ENCODE measurements at places on chromosomes 6 and 20.
A peak's percentile ranks its signal among the peaks of the same experiment; 100 is the strongest.

DNA sequence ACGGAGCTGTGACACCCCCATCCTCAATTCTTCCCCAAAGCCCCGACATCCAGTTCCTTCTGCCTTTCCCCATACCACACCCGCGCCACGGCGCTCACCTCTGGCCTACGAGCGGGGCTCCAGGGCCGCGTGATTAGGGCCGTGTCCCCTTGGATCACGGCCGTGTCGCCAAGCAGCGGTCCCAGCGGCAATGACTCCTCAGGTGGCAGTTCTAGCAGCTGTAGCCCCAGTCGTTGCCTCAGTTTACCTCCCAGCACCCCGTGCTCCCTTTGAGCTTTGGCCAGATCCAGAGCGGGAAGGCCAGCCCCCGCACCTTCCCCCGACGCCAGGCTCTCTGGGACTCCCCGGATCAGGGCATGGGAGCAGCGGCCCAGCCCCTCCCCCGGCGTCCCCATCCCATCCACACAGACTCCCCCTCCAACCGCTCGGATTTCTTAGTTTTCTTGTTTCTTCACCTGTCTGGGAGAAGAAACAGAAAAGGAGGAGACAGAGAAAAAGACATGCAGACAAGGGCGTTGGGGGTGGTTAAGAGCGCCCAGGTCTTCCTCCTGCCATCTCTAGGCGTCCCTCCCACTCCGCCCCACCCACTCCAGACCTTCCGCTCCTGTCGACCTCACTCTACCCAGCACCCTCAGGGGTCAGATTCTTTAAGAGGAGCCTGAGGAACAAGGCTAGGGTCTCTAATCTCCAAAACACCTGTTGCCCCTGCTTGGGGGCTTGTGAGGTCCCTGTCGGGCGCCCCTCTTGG, at the start of gene DDAH2:
Gene DDAH2, minus strand, starts transcription at position 533 of the 748 bp plus-strand sequence. Its CDS starts 138 bp downstream, at position 395.
- no peak for DNase-seq

DNA sequence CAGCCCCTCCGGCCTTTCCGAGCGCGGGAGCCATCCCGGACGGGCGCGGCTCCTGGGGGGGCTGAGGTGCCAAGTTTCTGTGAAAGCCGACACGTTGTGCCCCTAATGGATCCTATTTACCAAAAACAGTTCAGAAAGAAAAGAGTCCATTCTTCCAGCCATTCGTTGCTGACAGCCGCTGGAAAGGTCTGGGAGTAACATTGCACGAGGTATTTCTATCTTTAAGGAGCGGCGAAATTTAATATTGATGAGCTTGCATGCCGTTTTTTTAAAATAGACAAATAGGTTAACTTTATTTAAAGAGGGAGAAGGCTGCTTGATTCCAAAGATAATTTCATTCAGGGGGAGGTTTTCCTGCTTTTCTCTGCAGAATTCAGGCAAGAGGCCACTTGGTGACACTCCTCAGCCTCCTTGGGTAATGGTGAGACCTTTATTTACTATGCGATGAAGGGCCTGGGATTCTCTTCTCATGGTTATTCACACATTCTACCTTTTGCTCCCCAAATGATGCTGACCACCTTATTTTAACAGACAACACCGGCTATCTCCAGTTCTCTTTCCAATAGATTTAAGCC, 988 bp downstream of the TIAM2 start:
- DNase-seq: no peak

DNA sequence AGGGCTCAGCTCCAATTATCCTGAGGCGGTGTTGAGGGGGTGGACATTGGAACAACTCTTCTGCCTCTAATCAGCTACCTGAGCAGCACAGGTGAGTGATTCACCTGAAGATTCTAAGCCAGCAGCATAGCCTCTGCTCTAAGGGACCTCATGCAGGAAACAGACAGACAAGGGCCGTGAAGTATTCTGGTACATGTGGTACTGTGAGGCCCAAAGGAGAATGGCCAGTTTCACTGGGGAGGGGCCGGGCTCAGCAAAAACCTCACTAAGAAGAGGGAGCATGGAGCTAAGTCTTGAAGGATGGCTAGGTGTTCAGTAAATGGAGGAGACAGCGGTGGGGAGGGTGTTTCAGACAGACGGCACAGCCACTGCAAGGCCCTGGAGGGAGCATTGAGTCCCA, 58.5 kb upstream of the CCDC167 start:
- no peak for DNase-seq

DNA sequence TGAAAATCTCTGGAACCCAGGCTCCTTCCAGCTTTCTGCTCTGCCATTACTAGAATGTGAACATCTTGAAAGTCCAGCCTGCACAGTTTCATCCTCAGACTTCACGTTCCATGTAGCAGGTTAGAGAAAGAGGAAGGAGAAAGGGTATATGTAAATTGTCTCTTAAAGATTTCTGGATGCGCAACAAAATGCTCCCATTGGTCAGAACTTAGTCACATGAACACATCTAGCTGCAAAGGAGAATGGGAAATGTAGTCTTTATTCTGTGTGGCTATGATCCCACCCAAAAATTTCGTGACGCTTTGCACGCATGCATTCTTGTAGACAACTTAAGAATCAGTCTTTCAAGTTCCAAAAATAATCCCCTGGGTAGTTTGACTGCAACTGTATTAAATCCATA, 46.4 kb upstream of the CHD6 start:
- DNase-seq: no peak

DNA sequence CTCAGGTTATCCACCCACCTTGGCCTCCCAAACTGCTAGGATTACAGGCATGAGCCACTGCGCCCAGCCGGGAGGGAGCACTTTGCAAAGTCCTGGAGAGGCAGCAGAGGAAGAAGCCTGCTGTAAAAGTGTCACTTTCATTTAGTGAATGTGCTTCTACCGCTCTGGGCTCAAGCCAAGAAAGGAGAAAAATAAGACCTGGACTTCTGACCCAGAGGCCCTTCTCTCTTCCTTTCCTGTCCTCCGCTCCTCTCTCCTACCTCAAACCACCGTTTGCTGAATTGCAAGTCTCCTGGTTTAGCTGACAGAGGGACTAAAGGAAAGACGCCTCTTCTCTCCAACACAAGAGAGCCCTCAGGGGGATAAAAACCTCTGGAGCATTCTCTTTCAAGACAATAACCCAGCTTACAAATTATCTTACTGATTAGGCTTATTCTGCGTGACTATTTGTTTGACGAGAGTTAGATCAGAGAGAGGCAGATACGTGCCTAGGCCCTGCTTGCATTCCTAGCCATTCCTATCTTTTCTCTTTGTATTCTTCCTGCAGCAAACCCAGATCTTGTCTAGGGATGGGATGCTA, 84.2 kb upstream of the SLC22A23 start:
- no peak for DNase-seq

GRCh38 chr6:159043947-159044346, 844 bp downstream of the TAGAP start:
- DNase-seq: no peak

DNA sequence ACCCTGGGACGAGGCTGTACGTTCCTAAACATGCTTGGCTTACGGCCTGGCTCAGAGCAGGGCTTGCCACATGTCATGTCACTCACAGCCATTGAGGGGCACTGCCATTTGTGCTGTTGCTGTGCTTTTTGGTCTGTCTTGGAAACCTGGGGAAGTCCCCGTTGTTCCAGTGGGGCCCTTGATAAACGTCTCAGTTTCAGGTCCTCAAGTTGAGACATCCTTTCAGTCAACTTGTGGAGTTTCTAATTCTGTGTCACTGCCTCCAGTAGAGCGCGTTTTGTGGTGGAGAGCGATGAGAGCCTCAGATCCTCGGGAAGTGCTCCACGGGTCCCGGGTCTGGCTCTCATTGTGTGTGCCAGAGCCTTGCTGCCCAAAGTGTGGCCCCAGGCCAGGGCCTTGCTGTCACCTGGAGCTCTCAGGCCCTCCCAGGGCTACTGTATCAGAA, 43.0 kb upstream of the CCR6 start:
- no peak for DNase-seq

- DNase-seq: no peak
Observed at GRCh38 chr6:10398446-10399218, 16.2 kb downstream of the TFAP2A start.

GRCh38 chr6:64838726-64839125, 868.3 kb downstream of the EYS start:
- no peak for DNase-seq

- DNase-seq: no peak
Observed at GRCh38 chr6:18245642-18246041, 18.7 kb downstream of the DEK start.

DNA sequence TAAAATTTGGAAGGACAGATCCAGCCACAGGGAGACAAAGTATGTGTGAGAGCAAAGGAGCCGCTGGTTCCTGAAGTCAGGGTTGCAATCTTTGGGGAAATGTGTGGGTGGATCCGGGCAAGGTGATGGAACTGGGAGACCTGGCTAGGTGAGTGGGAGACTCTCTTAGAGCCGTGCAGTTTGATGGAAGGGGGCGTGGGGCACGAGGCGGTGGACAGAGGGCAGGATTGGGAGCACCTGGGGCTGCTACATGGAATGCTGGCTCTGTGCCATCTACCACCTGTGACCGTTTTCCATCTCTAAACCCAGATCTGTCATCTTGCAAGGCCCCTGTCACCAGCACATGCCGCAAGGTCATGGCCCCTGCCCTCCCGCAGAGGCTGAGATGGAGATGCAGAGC, 268.4 kb downstream of the SMOC2 start:
- DNase-seq: no peak

GRCh38 chr6:166583230-166583965, 3.1 kb downstream of the RAMACL start:
- no peak for DNase-seq

DNA sequence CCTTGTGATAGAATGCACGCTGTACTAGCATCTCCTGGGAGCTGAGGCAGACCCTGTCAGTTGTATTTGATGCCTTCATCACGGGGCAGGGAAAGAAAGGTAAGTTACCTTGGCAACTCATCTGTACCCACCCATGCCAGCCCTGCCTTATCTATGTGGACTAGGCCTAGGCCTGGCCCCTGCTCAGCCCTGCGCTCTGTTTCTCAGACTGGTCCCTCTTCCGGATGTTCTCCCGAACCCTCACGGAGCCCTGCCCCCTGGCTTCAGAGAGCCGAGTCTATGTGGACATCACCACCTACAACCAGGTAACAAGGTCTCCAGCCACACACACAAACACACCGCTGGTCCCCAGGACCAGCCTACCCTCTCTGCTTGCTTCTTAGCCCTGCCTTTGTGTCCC, 4.2 kb downstream of the PIGT start:
- DNase-seq: no peak

DNA sequence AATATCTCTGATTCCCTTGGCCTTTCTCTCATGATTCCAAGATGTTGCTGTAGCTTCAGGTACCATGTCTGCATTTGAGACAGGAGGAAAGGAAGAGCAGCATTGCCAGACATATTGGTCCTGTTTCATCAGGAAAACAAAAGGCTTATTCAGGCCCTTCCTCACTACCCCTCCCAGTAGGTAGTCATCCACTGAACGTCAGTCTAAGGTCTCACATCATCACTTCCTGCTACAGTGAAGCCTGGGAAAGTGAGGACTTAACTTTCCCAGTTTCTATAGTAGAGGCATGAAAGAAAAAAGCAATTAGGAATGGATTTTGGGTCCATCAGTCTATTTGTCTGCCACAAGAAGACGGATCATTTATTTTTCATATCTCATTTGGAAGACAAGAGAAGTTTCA, 85.7 kb upstream of the SOX4 start:
- DNase-seq: no peak

DNA sequence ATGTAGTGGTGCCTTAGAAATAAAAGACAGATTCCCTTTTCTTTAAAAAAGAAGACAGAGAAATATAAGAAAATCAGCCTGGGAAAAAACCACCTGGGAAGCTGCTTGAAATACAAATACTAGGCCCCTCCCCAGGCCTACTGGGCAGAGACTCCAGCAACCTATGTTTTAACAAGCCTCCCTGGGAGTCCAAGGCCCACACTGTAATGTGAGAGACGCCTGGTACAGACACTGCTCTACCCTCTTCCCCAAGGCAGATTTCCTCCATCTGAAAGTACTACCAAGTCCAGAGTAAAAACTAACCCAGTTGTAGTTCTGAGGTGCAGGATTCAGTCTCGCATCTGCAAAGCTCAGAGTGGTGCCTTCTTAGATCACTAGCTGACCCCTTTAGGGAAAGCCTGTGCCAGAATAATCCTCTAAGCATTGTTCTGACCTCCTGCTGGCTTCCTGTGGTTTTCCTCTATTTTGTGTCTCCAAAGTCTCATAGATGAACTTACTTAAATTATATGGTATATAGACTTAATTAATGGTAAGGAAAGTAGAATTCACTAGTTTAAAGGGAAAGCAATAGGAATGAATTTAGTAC, 270.2 kb upstream of the SLC35B3 start:
- DNase-seq: no peak

DNA sequence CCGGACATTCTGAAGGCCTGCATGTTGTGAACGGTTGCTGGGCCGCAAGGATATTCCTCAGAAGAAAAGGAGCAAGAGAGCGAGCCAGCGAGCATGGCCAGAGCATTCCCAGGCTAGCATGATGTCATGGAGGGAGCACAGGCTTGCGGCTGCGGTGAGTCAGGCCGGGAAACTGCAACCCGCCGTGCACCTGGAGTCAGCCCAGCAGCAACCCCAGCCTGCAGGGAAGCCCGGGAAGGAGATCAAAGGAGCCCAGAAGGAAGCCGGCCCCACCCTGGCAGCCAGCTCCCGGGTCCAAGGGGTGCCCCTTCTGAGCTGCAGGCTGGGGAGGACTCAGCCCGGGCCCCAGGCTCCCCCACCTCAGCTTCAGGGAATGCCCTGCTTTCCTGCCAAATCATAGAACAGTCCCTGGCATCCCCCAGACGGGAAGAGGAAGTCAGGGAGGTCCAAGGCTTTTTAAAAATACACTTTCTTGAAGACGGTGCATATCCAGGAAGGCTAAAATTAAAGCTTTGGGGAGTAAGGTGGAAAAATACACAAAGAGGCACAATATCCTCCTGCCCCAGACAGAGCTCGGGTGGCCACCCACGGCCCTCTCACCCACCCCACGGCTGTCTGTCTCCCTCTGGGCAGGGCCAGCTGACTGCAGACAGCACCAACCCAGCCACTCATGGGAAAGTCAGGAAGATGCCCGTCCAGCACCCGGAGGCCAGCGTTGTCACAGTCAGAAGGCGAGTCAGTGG, 53.7 kb downstream of the BMP7 start:
- DNase-seq: peak; percentile 40

GRCh38 chr6:108592371-108593337, 31.9 kb downstream of the FOXO3 start:
- no peak for DNase-seq

- no peak for DNase-seq
Observed at GRCh38 chr6:147205690-147206600, 1.7 kb downstream of the STXBP5 start.
